ENCODE measurements at places on chromosomes 4 and X.

GRCh38 chr4:81606166-81606565 lies 134.5 kb upstream of the RASGEF1B start:
- no peak for DNase-seq

GRCh38 chr4:67668315-67668714 lies 32.6 kb downstream of the UBA6 start:
- DNase-seq, result no peak

DNA sequence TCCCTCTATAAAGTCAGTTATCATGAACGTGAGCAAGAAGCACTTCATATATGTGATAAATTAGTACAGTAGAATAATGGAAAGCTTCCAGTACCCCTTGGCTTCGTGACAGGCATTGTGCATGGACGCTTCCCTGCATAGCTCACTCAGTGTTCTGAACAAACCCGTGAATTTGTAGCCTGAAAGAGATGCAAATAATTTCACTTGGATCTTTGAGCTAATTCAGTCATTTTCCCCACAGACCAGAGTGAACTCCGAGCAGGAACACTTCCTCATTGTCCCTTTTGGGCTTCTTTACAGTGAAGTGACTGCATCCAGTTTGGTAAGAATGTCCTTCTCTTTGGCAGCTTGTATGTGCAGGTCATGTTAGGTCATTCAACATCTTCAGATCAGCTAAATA lies 50.1 kb downstream of the ADD1 start:
- DNase-seq, result no peak

GRCh38 chr4:165208741-165209388 lies 1.5 kb downstream of the KLHL2 start:
- DNase-seq, result peak; percentile 11

DNA sequence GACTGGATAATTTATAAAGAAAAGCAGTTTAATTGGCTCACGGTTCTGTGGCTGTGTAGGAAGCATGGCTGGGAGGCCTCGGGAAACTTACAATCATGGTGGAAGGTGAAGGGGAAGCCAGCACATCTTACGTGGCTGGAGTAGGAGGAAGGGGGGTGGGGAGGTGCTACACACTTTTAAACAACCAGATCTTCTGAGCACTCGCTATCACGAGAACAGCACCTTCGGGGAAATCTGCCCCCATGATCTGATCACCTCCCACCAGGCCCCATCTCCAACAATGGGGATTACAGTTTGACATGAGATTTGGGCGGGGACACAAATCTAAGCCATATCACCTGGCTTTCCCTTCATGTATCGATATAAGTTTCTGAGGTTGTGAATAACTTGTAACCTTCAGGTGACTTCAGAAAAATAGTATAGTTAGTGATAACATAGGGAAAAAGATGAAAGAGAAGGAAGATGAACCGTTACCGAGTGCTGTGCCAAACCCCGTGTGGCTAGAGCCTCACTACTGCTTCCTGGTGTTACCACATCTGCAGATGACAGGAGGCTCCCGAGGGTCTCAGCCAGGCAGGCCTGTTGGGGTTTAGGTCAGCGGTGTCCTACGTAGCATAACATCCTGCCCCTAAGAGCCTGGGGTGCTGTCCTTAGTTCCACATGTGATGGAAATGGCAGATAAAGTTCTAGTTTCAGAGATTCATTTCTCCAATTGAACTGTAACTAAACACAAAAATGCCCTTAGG lies 103.5 kb downstream of the TNIP2 start:
- DNase-seq, result no peak

DNA sequence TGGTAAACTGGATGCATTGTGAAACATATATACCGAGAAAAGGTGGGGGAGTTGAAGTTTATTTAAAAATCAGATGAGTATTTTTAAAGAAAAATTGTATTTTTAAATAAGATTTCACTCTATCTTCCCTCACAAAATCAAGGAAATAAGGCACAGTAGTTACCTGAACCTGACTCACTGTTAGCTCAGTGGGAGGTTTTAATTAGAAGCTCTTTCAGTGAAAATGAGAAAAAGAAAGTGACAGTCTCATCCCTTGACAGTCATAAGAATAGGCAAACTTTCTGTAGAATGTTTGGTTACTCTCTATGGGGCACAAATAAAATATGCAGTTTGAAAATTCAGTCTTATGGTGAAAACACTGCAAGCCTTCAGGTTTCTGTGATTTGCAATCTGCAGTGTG lies 49.7 kb downstream of the GRXCR1 start:
- no peak for DNase-seq

DNA sequence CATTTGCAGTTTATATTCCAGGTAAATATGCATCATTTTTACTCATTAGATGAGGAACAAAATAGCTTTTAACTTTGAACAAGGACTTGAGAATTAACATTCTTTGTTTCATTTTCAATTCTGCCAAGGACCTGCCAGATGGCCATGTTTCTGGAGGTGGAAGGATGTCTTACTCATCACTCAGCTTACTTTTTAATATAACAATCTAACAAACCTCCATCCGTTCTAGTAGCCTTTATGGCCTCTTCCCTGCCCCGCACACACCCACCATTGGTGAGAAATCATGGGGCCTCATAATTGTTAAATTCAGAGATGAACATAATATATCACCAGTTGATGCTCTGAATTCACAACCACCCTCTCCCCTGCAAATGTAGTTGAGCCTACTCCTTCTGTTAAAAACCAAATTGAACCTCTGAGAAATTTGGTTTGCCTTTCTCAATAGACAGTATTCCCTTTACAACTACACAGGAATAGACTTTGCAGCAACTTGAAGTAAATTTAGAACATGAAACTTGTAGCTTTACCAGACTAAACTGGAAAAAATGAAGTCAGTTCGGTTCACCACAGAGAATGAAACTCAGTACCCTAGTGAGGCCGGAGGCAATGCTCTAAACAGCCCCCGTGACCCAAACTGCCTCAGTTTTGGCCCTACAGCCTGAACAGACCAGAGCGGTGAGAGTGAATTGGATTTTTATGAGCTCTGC lies 50.1 kb upstream of the ACSL4 start:
- DNase-seq, result peak; percentile 4

DNA sequence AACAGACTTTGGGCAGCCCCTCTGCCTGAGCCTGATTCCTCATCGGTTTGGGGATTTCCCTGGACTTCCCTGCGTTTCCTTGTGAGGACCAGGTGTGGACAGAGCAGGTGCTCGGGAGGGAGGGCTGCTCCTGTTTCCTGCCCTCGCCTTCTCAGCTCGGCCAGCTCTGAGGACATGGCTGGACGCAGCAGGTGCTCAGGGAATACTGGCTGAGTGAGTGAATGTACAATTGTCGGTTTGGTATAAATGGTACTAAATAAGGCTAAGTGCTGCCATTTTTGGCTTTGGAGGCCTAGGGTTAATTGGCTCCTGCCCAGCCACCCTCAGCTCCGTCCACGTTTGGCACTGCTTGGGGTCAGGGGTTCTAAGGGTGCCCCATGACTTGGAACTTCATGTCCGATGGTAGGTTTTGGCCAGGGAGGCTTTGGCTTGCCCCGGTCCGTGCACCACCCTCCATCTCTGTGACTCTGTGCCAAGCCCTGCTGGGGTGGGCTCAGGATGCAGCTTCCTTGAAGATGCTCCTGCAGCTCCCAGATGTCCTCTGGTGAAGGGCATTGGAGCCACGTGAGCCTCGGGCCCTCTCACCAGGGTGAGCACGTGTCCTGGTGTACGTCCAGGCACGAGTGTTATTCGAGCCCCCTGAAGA lies 45.0 kb upstream of the NKX1-1 start:
- DNase-seq, result no peak

DNA sequence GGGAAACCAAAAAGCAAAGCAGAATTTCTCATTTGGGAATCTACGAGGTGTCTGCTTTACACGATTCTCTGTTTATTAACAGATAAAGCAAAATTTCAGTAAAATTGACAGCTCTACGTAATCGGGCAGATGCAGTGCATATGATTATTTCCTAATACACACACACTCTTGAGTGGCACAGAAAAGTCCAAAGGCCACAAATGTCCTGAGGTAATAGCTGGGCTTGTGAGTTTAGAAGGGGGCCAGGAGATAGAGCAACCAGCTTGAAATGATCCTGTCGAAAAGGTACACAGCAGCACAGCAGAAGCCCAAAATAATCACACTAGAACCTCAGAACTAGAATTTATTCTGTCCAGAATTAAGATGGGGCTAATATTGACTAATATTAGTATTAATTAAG lies 236.0 kb downstream of the FAT4 start:
- DNase-seq, result no peak

GRCh38 chr4:55326629-55327028 lies 19.4 kb upstream of the SRD5A3 start:
- DNase-seq, result no peak

GRCh38 chr4:169184236-169184635 lies 86.5 kb downstream of the SH3RF1 start:
- DNase-seq, result no peak

DNA sequence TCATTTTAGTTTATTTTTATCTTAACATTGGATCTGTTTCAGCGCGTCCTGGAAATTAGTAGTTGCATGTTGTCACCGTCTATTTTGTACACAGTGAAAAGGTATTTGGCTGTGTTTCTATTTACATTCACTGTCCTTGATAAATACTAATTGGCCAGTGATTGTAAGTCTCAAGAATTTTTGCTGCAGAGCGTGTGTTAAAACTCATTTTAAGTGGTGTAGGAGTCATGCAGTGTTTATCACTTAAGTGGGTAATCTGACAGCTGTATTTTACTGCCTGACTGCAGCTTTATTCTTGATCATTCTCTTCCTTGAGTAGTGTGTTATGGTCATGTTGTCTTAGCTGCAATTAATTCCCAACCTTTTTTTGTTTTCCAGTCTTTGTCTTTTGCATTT lies 9.8 kb downstream of the GUCY1A1 start:
- DNase-seq, result no peak

DNA sequence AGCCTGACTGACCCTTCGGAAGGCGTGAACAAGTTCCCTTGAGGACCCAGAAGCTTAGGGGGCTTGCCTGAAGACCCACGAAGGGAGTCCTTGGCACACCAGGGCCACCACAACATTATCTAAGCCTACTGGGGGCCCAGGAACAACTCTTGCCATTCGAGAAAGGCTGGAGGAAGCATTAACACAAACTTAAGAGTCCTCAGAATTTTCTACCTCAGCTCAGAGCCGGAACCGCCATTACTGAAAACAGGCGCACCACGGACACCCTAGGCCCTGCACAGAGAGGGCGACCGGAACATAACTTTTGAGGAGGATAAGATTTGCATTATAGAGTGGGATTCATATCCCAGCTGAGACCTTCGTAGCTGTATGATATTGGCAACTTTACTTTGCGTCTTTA lies 229.1 kb downstream of the ADAM29 start:
- DNase-seq, result no peak

DNA sequence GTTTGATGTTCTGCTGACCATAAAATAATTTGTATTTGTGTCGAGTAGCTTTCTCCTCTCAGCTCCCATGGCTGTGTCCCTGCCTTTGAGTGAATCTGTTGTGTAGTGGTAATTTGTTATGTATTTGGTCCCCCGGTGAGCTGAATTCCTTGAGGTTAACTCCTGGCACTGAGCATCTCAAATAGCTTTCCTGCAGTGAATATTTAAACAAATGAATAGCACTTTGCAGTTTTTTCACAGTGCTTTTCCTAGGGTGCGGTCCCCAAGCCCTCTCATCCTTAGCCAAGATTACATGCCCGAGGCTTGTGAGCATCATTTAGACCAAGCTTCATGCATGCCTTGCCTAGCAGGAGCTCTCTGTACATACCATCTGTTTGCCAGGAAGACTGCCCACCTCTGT lies 74.2 kb downstream of the CLDN34 start:
- DNase-seq, result no peak

DNA sequence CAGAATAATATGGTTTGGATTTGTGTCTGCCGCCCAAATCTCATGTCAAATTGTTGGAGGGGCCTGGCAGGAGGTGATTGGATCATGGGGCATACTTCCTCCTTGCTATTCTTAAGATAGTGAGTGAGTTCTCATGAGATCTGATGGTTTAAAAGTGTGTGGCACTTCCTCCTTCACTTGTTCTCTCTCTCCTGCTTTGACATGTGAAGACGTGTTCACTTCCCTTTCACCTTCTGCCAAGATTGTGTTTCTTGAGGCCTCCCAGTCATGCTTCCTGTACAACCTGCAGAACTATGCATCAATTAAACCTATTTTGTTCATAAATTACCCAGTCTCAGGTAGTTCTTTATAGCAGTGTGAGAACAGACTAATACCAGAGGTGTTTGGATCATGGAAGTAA lies 325.7 kb upstream of the GIMD1 start:
- no peak for DNase-seq

DNA sequence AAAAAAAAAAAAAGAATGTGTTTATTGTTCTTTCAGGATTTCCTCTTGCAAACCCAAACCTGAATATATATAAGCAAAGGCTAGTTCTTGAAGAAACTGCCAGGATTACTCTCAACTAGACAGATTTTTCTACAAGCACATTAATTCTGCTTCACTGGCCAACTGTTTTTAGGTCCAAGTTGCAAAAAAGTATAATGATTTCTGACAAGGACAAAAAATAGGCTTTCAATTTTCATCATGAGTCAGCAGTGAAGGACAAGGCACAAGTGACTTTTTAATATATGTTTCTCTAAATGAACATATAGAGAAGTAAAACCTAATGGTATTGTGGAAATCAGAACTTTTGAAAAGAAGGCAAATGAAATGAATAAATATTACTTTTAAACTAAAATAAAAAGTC lies 73.7 kb downstream of the ELOVL6 start:
- no peak for DNase-seq

DNA sequence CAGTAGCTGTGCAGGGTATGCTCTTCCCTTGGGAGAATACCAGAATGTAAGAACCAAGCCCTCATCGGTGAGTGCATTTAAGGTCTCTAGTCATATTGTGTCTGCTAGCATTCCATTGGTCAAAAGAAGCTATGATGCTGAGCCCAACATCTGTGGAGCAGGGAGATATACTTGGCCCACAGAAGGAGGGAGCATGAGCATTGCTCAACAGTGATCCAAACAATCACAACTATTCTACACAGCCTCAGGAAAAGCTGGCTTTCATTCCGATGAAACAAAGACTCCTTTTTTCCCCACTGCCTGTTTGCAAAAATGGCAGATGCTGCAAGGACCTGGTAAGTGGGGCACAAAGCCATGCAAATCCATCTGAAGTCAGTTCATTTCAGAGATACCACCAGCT lies 80.6 kb upstream of the DHX15 start:
- no peak for DNase-seq

GRCh38 chrX:69130439-69130838 lies 34.8 kb downstream of the PJA1 start:
- DNase-seq, result no peak

GRCh38 chrX:69600182-69600581 lies 15.7 kb upstream of the EDA start:
- DNase-seq, result no peak

GRCh38 chr4:20297261-20297660 lies 45.6 kb downstream of the SLIT2 start:
- DNase-seq, result no peak

- DNase-seq, result no peak
These were observed 41.5 kb upstream of the ZXDA start for GRCh38 chrX:57951666-57952319.

GRCh38 chr4:53646795-53647194 lies 55.5 kb upstream of the LNX1 start:
- no peak for DNase-seq

DNA sequence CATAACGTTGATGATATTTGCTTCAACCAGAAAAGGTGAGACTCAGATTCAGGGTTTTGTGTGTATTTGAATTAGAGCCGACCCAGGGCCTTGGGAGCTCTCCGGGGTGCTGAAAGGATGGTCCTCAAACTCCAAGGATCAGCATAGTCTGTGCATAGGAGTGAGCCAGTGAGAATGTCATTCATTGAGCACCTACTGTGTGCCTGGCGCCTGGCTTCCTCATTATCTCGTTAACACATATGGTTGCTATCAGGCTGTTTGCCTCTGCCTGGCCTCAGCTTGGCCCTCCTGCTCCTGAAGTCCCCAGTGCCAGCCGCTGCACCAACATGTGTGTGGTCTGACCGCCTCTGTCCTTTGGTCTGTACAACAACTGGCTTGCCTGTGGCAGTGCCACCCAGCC lies 25.1 kb upstream of the JAKMIP1 start:
- DNase-seq, result no peak

All from activated T-cell treated with anti-CD3 and anti-CD28 coated beads for 48 hours (primary cell).